ENCODE measurements at places on chromosomes 3 and 15.
A peak's percentile ranks its signal among the peaks of the same experiment; 100 is the strongest.

GRCh38 chr15:40847223-40847961 lies 3.5 kb downstream of the SPINT1 start:
- H3K36me3 ChIP-seq, result peaks cover 2% of the 10 kb centered on the region
- peaks cover 12% of the 10 kb centered on the region for H3K27me3 ChIP-seq
- H3K27ac ChIP-seq, result peak overlapping the region; percentile 6
- H3K4me3 ChIP-seq, result peak overlapping the region; percentile 14

- H3K36me3 ChIP-seq, result no peaks in the 10 kb centered on the region
- peaks cover 18% of the 10 kb centered on the region for H3K4me1 ChIP-seq
- peak overlapping the region; percentile 11 for H3K4me3 ChIP-seq
- peak overlapping the region; percentile 53 for H3K27ac ChIP-seq
- peaks cover 6% of the 10 kb centered on the region for H3K27me3 ChIP-seq
- DNase-seq, result no peak
Observed at GRCh38 chr3:69368129-69368741, 17.7 kb downstream of the FRMD4B start.

GRCh38 chr3:156693166-156693565 lies 18.8 kb downstream of the TIPARP start:
- no peak for DNase-seq
- H3K4me3 ChIP-seq, result no peak overlapping the region
- H3K36me3 ChIP-seq, result peaks cover 72% of the 10 kb centered on the region

DNA sequence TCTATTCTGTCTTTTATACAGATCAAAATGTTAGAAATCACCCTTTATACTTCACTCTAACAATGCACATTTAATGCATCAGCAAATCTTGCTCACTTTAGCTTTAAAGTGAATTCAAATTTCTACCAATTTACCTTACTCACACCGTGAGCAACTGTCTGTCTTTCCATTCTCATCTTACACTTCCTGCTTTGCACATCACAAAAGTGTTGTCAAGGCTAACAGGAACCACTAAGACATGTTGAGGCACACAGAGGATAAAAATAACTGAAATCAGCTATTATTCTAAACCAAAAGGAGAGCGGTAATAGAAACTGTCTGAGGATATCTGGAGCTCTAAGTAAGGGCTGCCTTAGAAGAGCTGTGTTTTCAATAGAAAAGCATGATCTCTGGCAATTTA lies 519.9 kb downstream of the ZBBX start:
- no peaks in the 10 kb centered on the region for H3K36me3 ChIP-seq
- H3K4me1 ChIP-seq, result no peaks in the 10 kb centered on the region
- H3K27me3 ChIP-seq, result no peaks in the 10 kb centered on the region
- H3K4me3 ChIP-seq, result no peak overlapping the region
- DNase-seq, result no peak

GRCh38 chr3:114850898-114851297 lies 296.2 kb downstream of the ZBTB20 start:
- H3K4me1 ChIP-seq, result no peaks in the 10 kb centered on the region
- H3K27ac ChIP-seq, result no peak overlapping the region
- H3K36me3 ChIP-seq, result no peaks in the 10 kb centered on the region
- H3K4me3 ChIP-seq, result no peak overlapping the region

GRCh38 chr3:184419171-184419570 lies 39.3 kb downstream of the CHRD start:
- no peaks in the 10 kb centered on the region for H3K36me3 ChIP-seq
- H3K4me3 ChIP-seq, result no peak overlapping the region
- H3K4me1 ChIP-seq, result no peaks in the 10 kb centered on the region
- no peak for DNase-seq
- H3K27me3 ChIP-seq, result peaks cover 21% of the 10 kb centered on the region

- peaks cover 25% of the 10 kb centered on the region for H3K4me1 ChIP-seq
- H3K27ac ChIP-seq, result no peak overlapping the region
- no peak overlapping the region for H3K4me3 ChIP-seq
- peaks cover 30% of the 10 kb centered on the region for H3K36me3 ChIP-seq
Observed at GRCh38 chr3:188431040-188431439, 277.1 kb downstream of the LPP start.

DNA sequence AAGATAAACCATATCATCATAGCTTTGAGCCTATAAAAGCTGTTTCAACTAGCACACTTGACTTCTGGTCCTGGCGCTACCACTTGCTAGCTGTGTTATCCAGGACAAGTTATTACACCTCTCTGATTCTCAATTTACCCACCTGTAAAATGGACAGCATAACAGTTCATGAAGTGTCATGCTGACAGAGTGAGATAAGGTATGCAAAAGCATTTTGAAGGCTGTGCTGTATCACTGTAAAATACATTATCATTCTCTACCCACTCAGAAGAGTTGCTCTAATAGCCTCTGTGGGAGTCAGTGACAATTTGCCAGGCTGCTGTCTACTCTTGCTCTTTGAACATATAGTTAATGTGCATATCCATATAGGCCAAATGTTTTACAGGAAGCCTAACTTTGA lies 93.0 kb downstream of the SSR3 start:
- no peaks in the 10 kb centered on the region for H3K36me3 ChIP-seq
- DNase-seq, result no peak

DNA sequence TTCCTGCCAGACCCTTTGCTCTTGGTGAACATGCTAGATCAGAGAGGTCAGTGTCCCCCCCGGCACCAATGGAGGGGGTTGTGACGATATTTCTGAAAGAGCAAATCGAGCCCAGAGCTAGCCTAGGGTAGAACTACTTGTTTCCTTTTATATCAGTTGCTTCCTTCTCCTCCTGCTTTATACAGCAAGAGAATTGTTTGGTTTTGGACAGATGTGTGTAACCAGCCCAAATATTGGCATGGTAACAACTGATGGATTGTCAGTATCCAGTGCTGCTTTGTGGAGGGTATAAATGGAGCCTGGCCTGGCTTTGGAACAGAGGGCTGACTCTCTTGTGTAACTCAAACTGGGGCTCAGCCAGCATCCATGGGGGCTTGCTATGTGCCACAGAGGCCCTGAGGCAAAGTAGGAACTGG lies 27.2 kb downstream of the SNX1 start:
- H3K27ac ChIP-seq, result no peak overlapping the region
- no peaks in the 10 kb centered on the region for H3K27me3 ChIP-seq
- peaks cover 52% of the 10 kb centered on the region for H3K36me3 ChIP-seq
- peaks cover 3% of the 10 kb centered on the region for H3K4me1 ChIP-seq

DNA sequence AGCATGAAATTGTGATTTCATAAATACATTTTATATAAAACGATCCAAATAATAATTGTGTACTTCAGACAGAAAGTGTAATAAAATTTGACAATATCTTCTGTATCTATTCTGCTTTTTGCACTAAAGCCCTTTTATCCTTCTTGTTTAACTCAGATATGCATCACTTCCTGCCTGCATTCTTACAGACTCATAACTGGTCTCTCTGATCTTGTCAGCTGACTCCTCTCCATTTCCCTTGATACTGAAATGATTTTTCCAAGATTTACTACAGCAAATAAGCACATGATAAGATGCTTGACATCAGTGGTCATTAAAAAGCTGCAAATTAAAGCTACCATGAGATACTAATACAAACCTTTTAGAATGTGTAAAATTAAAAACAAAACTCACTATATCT lies 25.3 kb upstream of the SI start:
- no peak for DNase-seq
- H3K27ac ChIP-seq, result no peak overlapping the region
- H3K36me3 ChIP-seq, result no peaks in the 10 kb centered on the region
- H3K4me3 ChIP-seq, result no peak overlapping the region
- no peaks in the 10 kb centered on the region for H3K27me3 ChIP-seq

DNA sequence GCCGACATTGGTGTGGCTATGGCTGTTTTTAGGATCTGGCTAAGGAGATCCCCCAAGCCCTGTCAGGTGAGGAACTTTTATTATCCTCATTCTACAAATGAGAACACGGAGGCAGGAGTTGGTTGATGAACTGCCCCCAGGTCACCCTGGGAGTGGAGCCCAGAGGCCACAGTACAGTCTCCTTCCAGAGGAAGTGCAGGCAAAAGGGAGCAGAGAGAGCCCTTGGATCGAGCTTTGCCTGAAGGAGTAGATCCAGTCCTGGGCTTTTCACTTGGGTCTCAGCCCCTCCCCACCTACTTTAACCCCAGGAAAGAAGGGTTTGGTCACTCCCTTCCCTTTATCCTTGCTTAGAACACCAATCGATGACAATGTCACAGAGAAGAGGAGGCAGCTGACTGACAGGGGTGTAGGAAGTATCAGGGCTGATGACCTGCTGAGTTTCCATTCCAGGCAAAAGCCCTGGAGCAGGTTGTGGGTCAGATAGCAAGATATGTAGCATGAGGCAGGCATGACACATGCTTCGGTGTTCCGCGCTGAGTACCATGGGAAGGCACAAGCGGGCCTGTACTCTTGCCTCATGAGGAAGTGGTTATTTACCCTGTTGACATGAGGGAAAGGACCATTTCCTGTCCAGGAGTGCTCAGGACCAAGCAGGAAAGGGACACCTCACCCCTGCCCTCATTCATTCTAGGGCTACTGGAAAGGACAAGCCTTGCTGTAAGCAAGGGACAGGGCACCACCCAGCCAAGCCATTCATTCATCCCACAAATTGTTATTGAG lies 5.8 kb upstream of the PLA2G4D start:
- no peaks in the 10 kb centered on the region for H3K4me1 ChIP-seq
- no peak overlapping the region for H3K27ac ChIP-seq
- no peaks in the 10 kb centered on the region for H3K36me3 ChIP-seq
- DNase-seq, result no peak

- DNase-seq, result no peak
- H3K4me3 ChIP-seq, result no peak overlapping the region
- H3K36me3 ChIP-seq, result no peaks in the 10 kb centered on the region
- no peaks in the 10 kb centered on the region for H3K27me3 ChIP-seq
- H3K4me1 ChIP-seq, result no peaks in the 10 kb centered on the region
Observed at GRCh38 chr3:101036213-101036618, 43.0 kb upstream of the ABI3BP start.

DNA sequence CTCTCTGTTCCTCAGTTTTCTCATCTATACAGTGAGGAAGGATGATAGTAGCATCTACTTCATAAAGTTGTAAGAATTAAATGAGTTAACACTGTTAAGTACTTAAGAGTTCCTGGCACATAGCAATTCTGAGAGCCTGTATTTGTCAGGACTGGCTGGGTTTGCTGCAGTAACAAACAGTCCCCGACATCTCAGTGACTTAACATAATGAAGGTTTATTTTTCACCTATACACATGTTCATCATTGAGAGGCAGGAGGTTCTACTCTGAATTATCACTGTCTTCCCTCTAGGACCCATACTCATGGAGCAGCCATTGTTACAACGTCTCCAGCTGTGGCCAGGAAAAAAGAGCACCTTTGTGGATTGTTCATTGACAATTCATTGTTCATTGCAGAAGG lies 190.6 kb upstream of the PROK2 start:
- DNase-seq, result no peak
- peaks cover 1% of the 10 kb centered on the region for H3K36me3 ChIP-seq
- H3K4me3 ChIP-seq, result no peak overlapping the region
- H3K27ac ChIP-seq, result no peak overlapping the region

GRCh38 chr15:59339252-59339672 lies 33.4 kb downstream of the MYO1E start:
- H3K4me1 ChIP-seq, result no peaks in the 10 kb centered on the region
- H3K27me3 ChIP-seq, result peaks cover 51% of the 10 kb centered on the region
- no peak for DNase-seq

- no peaks in the 10 kb centered on the region for H3K4me1 ChIP-seq
- peaks cover 3% of the 10 kb centered on the region for H3K27me3 ChIP-seq
- no peak overlapping the region for H3K27ac ChIP-seq
Observed at GRCh38 chr15:29299784-29300183, 30.2 kb upstream of the NSMCE3 start.

DNA sequence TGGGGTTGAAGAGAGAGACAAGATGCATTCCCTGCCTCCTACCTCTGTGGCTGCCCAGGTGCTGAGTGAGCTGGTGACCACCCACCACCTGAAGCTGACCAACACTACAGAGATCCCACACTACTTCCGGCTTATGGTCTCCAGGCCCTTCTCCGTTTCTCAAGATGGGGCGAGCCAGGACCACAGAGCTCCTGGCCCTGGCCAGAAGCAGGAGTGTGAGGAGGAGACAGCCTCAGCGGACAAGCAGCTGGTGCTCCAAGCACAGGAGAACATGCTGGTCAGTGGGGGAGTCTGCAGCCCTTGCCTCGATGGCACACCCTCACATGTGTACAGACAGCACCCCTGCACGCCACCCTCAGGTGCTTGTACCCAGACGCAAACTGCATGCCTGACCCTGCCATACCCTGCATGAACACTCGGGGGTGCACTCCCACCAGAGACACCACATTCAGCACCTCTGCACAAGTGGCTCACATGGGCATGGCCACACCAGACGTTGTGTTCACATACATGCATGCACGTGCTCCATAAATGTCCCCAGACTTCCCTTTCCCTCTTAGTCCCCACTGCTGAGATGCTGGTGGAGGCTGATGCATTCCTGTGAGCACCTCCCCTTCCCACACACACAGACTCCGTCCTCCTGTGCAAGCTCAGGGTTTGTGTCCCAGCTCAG lies 19.0 kb downstream of the ACAA1 start:
- peaks cover 13% of the 10 kb centered on the region for H3K36me3 ChIP-seq
- H3K27ac ChIP-seq, result peak overlapping the region; percentile 31
- H3K27me3 ChIP-seq, result no peaks in the 10 kb centered on the region
- H3K4me3 ChIP-seq, result no peak overlapping the region

DNA sequence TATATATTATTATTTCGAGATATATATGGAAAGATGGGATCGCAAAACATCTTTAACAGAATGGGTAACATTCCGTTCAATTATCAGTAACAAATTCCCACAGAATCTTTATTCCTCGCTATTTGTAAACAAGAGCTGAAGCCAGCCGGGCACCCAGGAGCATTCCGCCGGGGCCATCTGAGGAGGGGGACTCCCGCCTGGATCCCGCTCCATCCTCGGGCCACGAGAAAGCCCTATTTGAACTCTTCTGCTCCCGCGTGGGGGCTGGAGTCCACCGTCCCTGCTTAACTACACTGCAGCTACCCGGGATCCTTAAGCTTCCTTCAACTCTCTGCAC lies 687 bp downstream of the GPR176 start:
- no peak overlapping the region for H3K27ac ChIP-seq
- H3K27me3 ChIP-seq, result peaks cover 55% of the 10 kb centered on the region
- H3K4me1 ChIP-seq, result peaks cover 11% of the 10 kb centered on the region
- H3K4me3 ChIP-seq, result peak overlapping the region; percentile 26
- DNase-seq, result no peak
- peaks cover 2% of the 10 kb centered on the region for H3K36me3 ChIP-seq

DNA sequence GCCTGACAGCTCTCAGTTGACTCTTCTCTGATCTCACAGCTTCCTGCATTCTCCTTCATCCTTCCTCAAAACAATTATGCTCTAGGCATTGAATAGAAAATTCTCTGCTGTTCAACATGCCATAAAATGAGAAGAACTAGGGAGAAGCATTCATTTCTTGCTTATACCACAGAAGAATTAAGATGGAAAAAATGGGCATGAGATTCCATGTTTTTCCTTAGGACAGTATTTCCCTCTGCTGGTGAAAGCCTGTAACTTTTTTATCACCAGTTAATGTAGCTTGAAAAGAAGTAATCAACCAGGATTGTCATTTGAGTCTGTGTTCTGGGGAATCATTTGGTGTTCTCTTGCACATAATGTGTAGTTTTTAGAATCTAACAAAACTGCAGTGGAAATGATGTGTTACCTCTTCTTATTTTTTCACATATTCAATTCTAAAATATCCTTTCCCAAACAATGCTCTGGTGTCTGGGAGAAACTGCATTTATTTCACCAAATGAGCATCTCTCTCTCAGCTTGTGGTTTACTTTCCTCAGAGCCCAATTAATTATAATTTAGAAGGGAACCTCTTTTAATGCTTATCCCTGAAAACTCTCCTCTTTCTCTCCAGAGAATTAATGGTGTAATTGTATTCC lies 92.8 kb upstream of the DCBLD2 start:
- H3K4me3 ChIP-seq, result no peak overlapping the region
- DNase-seq, result no peak
- no peaks in the 10 kb centered on the region for H3K4me1 ChIP-seq
- H3K36me3 ChIP-seq, result no peaks in the 10 kb centered on the region
- peaks cover 9% of the 10 kb centered on the region for H3K27me3 ChIP-seq
- H3K27ac ChIP-seq, result no peak overlapping the region

Data from T-helper 2 cell treated with Interferon-gamma antibody and Interleukin-4, amounts not matched to agents 5 μg/mL and 100 μg/mL, for 36 hours (primary cell).